ENCODE measurements at places on chromosomes 5 and 9. TPM values are rescaled to one million over a fixed set of nuclear protein-coding genes. Genes with fewer than 3 reads are reported as not detected.

GRCh38 chr9:72577212-72577753, 55.9 kb downstream of the TMC1 start:
- peak; percentile 93 for DNase-seq

GRCh38 chr5:134594797-134595457, 37.7 kb downstream of the SAR1B start:
- DNase-seq: no peak

DNA sequence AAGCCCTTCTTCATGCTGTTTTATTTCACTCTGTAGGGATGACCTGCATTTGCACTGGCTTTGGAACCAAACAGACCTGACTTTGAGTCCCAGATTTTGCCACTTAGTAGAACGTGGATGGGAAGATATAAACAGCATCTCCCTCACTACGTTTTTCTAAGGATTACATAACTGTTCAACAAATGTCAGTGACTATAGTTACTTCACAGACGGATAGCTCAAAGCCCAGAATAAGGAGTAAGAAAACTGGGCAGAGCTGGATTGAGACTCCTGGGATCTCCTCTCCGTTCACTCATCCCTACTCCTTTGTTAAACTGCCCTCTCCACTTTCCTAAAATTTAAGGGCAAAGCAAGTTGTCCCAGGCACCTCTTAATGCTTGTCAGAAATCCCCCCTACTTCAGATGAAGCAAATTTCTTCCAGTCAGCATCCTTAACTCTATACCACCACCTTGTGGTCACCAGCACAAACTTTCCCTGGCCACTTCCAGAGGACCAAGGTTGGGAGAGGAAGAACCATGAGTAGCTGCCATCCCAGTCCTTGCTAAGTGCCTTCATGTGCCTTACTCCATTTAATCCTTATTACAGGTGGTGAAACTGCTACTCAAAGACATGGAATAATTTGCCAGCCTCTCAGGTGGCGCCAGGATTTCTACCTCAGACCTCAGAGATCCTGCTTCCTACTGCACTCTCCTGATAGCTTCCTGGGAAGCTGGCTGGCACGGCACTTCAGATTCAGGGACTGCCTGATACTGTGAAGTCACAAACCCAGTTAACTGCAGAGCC, 38.4 kb downstream of the EGR1 start:
- peak; percentile 52 for DNase-seq

- peak; percentile 98 for DNase-seq
These were observed 44.6 kb upstream of the TMC1 start for GRCh38 chr9:72476617-72477437.

- DNase-seq: peak; percentile 34
These were observed 41.9 kb downstream of the NPR3 start for GRCh38 chr5:32753051-32753450.

- DNase-seq: peak; percentile 83
These were observed 88.3 kb upstream of the PRDM9 start for GRCh38 chr5:23419115-23419514.

Gene NEUROG1
- not detected for total RNA-seq

Gene CANX
- 427 TPM for total RNA-seq

Gene FCN2
- total RNA-seq: not detected

Gene C9orf50
- not detected for total RNA-seq

Gene NR5A1
- not detected for total RNA-seq

Gene SLC4A9
- total RNA-seq: under 0.01 TPM
